ENCODE measurements at places on chromosomes 12 and 14. TPM values are rescaled to one million over a fixed set of nuclear protein-coding genes. Genes with fewer than 3 reads are reported as not detected.

GRCh38 chr14:92748259-92749016, at the start of gene LGMN:
Gene LGMN, minus strand, starts transcription at chr14:92748627. Its CDS starts 15,841 bp downstream, at chr14:92732786.
- DNase-seq = peak; percentile 98

- no peak for DNase-seq
Observed at GRCh38 chr12:127496255-127496654, 770.7 kb upstream of the TMEM132C start.

DNA sequence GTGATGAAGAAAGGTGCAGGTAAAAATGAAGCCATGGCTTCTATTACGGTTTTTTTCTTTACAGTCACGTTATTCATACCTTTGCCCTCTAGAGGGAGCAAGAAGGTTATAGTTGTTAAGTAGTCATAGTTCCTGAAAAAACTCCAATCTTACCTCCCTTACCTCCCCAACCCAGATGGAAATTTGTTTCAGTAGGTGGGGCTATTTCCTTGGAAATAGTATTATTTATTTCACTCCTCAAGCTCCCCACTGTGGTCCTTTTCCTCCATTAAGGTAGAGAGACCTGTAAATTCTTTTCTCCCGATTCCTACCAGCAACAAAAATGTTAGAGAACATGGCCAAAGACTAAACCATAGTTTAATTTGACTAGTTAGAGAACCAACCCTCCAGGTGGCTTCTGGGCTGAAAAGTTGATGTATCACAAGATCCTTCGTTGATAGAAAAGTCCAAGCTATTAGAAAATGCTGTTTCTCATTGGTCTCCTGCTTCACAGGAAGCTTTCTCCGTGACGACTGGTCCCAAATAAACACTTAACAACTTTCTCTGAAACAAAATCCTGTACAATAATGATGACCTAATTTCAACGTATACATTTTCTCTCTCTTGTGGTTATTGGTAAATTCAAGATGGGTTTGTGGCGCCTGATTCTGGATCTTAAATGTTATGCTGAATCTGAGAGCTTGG, 43.5 kb downstream of the TMX1 start:
- peak; percentile 95 for DNase-seq

GRCh38 chr12:124242529-124243065, 52.3 kb upstream of the RFLNA start:
- no peak for DNase-seq

GRCh38 chr12:56626701-56627100, 3.4 kb downstream of the BAZ2A start:
- no peak for DNase-seq

DNA sequence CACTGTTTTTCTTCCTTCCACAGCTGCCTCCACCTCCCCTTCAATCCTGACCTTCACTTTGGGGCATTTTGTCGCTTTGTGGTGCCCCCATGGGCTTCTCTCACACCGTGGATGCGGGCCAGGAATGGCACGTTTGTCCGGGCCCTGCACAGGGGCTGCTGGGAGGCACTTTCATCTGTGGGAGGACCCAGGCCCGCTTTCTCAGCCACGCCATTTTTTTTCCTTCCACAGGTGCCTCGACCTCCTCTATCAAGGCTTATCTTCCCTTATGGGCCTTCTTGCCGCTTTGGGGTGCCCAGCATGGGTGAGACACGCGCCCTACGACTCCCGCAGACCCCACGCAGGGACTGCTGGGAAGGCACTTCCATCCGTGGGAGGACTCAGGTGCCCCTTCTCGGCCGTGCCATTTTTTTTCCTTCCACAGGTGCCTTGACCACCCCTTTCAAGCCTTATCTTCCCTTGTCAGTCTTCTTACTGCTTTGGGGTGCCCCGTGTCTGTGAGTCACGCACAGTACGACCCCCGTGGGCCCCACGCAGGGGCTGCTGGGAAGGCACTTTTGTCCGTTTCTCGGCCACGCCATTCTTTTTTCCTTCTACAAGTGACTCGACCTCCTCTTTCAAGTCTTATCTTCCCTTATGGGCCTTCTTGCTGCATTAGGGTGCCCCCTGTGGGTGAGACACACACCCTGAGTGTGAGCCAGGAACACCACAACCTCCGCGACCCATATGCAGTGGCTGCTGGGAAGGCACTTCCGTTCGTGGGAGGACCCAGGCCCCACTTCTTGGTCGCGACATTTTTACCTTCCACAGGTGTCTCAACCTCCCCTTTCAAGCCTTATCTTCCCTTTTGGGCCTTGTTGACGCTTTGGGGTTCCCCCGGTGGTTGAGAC, 270.7 kb downstream of the ALG10 start:
- no peak for DNase-seq

DNA sequence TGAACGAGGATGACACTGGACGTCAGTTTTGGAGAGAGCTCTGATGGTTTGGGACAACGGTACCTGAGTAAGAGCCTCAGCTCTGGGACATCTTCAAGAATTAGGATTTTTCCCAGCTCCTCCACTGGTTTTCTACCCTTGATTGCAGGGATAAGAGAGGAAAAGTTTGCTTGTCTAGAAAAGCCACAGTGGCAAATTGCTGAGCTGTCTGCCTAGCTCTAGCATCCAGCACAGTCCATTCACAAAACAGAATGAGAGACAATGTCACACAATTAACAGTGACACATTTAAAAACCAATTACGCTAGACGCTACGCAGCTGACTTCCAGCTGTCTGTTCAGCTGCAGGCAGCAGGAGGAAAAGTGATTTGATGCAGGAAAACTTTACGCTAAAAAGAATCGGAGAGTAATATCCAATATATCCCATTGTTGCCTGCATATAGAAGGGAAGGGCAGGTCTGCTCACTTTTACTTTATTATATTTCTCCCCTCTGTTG, 168.1 kb upstream of the PRICKLE1 start:
- DNase-seq = peak; percentile 18

The PROX2 gene
- not detected for total RNA-seq

The EIF4B gene
- 501 TPM for total RNA-seq

The CFL2 gene
- 92.2 TPM for total RNA-seq

Measured in GM23248 (cell line).